ENCODE measurements at places on chromosomes 16 and 17.
A peak's percentile ranks its signal among the peaks of the same experiment; 100 is the strongest.

DNA sequence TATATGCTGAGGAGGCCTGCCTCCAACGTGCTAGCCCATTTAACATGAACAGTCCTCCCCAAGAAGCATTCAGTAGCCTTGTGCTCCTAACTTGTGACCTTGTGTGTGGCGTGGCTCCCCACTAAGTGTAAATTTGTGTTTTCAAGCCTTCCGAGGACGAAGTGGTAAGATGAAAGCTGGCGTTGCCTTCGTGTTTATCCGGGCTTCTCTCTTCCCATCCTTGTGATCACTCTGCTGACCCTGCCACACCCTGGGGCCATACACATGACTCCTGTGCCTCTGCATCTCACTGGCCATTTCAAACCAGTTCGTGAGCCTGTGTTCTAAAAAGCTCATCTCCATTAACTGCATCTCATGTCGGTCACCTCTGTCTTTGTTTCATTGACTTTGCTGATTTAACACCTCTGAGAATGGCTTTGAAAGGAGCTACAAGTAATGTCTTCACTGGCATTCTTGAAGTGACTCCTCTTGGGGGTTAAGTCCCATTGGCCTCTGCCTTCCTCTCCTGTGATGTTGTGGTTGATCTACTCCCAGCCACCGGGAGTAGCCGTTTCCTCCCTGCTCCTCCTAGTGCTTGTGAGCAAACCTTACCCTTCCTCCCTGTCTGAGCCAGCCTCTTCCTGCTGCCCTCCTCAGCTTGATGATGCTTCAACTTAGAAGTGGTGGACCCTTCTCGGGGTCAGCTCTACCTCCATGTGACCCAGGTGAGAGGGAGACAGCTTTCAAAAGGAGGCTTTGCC lies 27.4 kb upstream of the NAGLU start:
- no peak for DNase-seq

GRCh38 chr17:40322358-40323315 lies 13.7 kb downstream of the RARA start:
- no peak for DNase-seq

DNA sequence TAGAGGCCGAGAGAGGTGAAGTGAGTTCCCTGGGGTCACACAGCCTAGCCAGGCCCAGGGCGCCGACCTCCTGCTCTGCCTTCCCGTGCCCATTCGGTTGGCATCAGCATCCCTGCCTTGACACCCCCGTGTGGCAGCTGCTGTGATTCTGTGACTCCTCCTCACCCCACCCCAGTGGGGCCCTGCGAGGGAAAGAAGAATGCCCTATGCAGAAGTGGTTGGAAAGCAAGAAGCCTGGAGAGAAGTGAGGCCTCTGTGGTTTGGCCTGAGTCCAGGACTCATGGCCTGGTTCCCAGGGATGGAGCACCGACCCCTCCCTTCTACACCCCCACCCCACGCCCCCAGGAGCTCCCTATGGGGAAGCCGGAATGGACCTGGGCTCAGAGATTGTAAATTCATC lies 296.2 kb downstream of the SEC14L1 start:
- DNase-seq = no peak

- peak; percentile 99 for DNase-seq
These were observed at the start of gene NHERF1 for GRCh38 chr17:74748529-74749278. Gene NHERF1 (plus strand): TSS chr17:74748628. CDS start chr17:74748847, 219 bp downstream.

- peak; percentile 99 for DNase-seq
These were observed at the start of gene DHODH for GRCh38 chr16:72008424-72009216. Gene DHODH (plus strand): TSS chr16:72008744. CDS start chr16:72008765, 21 bp downstream.

DNA sequence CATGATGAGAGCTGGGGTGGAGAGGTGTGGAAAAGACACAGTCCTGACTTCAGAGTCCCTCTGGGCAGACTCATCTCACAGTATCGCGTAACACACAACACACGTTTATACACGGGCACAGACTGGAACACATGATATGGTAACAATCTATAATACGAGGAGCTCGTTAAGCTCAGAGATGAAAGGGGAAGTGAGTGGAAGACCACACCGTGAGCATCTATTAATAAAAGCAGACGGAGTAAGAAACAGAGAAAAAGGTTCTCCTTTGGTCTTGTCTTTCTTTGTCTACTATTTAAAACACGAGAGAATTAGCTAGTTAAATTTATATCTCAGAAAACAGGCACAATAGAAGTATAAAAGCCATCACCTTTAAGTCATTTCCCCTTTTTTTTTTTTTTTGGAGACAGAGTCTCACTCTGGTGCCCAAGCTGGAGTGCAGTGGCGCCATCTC lies 13.5 kb downstream of the ANKRD11 start:
- DNase-seq = no peak

DNA sequence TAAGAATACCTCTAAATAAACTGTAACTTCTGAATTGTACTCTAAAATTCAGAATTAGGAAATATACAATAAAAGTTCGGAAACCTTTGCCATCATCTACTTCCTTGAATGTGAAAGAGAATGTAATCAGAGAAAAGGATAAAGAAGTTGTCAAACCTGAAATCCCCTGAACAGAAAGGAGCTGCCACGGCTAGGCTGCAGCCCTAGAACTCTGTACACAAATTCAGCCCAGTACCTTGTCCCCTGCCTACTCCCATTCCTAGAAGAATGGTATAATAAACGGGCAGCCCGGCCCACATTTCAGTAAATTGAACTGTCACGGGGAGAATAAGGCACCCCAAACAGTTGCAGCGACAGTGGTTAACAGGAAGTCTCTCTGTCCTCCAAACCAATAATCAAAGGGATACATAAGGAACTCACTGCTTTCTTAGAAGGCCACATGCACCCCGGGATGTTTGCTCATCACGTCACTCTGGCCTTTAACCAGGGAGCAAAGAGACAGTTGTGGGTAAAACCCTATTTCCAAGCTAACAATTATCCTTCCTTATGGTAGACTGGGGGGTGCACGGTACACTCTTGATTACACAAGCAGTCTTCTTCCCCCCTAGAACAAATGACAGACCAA lies 24.3 kb upstream of the RFFL start:
- no peak for DNase-seq
